ENCODE measurements at places on chromosomes 4 and X. TPM values are rescaled to one million over a fixed set of nuclear protein-coding genes. Genes with fewer than 3 reads are reported as not detected.

The ING2 gene
- total RNA-seq = 10.0 TPM

The DACH2 gene
- not detected for total RNA-seq

- DNase-seq = no peak
These were observed 32.4 kb upstream of the TMLHE start for GRCh38 chrX:155645180-155645579.

DNA sequence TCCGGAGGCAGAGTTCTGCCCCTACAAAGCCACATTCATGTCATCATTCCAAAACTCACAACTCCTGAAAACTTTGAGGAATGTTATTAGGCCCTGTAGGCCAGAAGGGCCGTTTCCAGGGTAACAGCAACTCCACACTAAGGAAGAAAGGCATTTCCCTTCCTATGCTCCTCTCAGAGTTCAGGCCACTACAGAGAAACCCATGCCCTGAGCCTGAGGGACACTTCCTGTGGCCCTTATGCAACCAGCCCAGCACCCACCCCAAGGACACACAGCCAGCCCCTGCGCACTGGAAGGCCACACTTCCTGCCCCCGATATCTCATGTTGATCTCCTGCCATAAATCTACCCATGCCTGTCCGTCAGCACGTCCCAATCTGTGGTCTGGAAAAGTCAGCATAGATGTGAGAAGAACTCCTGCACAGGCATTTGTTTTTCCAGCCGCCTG, 289.3 kb downstream of the BCOR start:
- DNase-seq = no peak

The PAGE2B gene
- total RNA-seq = 0.67 TPM

DNA sequence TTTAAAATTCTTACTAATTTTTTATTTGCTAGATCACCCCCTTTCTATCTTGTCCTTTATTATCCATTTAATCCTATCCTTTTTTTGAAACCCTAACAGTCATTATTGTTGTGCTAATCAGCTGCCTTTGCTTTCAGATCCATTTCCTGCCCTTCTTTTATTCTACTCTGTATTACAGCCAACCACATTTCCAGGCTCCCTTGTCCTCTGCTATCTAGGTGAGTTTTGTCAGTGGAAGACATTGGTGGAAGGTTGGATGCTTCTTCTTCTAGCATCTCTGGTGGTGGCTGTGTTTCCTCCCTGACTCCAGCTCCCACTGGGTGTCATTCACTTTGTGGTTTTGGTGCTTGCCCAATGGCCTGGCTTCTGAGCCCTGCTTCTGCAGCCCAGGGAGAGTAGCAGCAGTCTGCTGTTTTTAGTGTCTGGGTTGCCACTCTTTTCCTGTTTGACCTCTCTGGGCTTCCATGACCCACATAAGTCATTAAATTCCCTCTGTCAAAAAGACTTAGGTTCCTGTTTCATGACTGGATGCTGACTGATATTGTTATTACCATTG, 225.2 kb upstream of the PGRMC2 start:
- DNase-seq = no peak

The ANAPC4 gene
- 52.6 TPM for total RNA-seq

DNA sequence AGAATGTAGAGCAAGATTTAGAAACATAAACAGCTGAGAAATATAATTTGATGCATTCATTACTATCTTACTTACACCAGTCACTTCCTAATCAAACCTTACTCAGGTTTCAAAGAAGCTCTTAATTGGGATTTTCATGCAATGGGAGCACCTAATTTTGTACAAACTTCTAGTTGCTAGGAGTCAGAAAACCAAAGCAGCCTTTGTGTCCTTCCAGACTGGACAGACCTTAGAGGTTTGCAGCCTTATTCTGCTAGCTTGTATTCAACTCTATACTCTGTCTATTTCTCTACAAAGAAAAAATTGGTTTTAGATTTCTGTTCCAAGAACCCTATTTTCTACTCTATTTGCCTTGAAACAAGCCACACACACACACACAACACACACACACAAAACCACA, 19.4 kb downstream of the GABRA2 start:
- no peak for DNase-seq

DNA sequence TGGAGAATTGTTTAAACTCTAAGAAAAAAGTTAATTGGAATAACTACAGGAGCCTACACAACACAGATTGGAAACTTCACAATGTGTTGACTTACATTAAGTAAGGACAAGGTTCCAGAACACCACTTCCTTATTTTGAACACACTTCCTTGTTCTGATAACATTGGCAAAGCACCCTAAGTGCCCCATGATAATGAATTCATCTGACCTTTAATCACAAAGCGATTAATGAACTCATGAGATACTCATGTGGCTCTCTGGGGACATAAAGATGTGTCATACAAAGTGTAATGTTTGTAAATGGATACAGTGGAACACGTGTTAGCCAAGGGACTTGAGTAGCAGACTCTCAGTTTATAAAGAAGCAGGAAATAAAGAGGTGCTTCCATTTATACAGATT, 69.0 kb upstream of the ATOH1 start:
- DNase-seq = no peak

- DNase-seq = no peak
These were observed 101.4 kb downstream of the ARHGAP10 start for GRCh38 chr4:147833254-147833653.

The GC gene
- not detected for total RNA-seq
